ENCODE measurements at places on chromosomes 7 and 10.

GRCh38 chr10:60188548-60188947, 201.1 kb downstream of the ANK3 start:
- DNase-seq, result no peak

DNA sequence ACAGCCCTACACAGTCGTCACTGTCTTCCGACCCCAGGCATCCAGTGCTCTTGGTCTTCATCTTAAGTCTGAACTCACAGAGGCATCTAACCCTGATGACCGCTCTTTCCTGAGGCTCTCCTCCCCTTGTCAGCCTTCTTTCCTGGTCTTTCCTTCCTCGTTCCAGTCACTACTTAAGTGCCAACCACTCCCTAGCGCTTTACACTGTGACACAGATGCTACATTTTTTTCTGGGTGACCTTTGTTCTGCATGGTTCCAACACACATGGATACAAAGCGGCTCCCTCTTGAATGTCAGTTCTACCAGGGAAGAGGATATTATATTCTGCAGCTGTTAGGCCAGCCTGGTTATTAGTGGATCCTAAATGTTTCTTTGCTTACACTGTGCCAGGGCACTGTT, 12.7 kb downstream of the YWHAG start:
- DNase-seq, result no peak

DNA sequence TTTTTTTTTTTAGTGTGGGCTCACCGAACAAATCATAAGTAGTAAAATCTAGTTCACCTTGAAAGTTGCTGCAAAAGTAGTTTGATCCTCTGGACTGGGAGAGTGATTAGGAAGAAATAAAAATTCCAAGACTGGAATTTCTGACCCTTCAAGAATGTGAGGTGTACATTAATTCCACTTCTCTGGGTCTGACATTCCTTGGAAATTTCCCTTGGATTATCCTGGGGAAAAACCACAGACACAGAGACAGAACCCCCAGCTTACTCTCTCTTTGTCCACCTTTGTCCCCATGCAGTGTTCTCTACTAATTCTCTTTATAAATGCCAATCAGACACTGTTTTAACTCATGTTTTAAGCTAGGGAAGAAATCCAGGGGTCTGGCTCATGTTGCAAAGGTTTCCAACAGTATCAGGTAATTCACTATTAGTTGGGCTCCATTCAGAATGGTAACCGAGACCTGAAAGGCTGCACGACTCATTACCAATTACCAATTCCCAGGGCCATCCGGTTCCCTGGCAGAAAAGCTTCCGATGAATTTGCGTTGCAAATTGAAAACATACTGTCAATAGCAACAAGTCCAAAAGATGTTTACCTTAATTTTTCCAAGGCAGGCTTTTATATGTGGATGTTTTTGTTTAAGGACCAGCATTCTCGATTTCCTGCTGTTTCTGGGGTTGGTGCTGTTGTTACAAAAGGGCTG, 86.3 kb downstream of the BAMBI start:
- no peak for DNase-seq

GRCh38 chr10:120503689-120504088, 46.7 kb downstream of the PLPP4 start:
- DNase-seq, result no peak

- DNase-seq, result no peak
Measured at GRCh38 chr10:79289801-79290200, 57.5 kb upstream of the PPIF start.

- no peak for DNase-seq
Measured at GRCh38 chr10:61189912-61190311, 245.9 kb upstream of the RHOBTB1 start.

GRCh38 chr10:28719789-28720436, 42.6 kb downstream of the BAMBI start:
- DNase-seq, result peak; percentile 31

- DNase-seq, result no peak
Measured at GRCh38 chr7:132364226-132364625, 212.0 kb downstream of the PLXNA4 start.

GRCh38 chr10:33335551-33335800, 1.0 kb upstream of the NRP1 start:
- DNase-seq, result peak; percentile 34

DNA sequence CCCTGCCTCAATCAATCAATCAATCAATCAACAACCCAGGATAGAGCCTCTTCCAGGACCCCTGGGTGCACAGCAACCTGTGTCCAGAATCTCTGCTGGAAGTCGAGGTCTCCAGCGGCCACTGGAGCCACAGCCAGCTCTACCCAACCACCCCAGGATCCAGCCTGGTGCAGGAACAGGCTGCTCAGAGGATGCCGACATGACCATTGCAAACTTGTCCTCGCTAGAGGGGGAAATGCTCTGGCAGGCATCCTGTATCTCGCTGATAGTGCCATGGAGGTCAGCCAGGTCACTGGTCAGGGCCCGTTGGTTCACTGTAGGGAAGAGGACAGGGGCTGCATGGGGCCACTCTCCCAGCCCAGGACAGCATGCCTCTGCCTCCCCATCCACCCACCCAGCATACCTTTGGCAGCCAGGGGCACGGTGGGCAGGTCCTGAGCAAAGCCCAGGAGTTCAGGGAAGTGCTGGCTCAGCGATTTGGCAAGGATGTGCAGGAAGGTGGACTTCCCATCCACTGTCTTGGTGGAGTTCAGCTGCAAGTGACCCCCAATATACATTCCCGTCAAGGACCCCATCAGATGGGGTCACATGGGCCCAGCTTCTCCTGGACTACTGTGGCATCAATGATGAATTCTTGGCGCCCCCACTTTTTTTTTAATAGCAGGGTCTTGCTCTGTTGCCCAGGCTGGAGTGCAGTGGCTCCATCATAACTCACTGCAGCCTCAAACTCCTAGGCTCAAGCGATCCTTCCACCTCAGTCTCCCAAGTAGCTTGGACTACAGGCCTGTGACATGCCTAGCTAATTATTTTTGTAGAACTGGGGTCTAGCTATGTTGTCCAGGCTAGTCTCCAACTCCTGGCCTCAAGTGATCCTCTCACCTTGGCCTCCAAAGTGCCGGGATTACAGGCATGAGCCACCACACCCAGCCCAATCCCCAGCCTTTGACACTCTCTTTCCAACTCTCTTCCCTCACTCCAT, 49.4 kb downstream of the GRID2IP start:
- DNase-seq, result no peak

GRCh38 chr10:81108516-81109199, 571.0 kb downstream of the SH2D4B start:
- DNase-seq, result no peak

- no peak for DNase-seq
Measured at GRCh38 chr10:78937393-78937792, 131.4 kb upstream of the ZMIZ1 start.

DNA sequence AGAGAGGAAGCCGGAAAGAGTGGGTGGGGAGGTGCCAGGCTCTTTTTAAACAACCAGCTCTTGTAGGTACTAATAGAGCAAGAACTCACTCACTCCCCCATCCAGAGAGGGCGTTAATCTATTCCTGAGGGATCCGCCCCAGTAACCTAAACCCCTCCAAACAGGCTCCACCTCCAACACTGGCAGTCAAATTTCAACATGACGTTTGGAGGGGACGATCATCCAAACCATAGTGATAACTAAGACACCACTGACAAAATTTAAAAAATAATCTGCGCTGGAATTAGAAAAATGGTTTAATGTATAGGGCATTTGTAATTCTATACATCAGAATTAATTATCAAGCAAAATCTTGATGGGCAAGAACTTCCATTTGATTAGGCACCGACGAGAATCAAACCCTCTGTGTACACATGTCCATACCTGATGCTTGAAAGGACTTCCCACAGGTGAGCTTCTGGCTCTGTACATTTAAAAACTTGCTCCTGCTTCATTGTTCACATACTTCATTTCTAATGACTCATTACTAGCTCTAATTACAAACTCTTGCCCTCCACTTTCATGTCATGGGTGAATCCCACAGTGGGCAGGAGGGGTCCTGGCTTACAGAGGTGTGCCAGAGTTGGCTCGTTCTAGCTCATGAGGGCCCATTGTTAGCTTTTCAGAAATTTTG, 20.6 kb upstream of the KDM7A start:
- no peak for DNase-seq

DNA sequence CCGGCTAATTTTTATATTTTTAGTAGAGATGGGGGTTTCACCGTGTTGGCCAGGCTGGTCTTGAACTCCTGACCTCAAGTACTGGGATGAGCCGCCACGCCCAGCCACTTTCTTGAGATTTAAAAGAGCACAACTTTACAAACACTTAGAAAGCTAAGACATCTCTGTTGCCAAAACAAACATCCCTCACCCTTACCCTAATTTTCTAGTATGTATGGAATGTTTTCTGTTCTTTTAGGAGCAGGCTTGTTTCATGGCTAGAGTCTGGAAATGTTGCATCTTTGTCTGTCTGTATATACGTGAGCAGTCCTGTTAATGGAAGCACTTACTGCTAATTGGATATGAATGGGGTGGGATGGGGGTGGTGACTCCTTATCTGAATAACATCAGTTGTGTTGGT, 2.9 kb downstream of the OLAH start:
- DNase-seq, result no peak

- DNase-seq, result no peak
Measured at GRCh38 chr10:133164816-133165555, 5.0 kb downstream of the KNDC1 start.

DNA sequence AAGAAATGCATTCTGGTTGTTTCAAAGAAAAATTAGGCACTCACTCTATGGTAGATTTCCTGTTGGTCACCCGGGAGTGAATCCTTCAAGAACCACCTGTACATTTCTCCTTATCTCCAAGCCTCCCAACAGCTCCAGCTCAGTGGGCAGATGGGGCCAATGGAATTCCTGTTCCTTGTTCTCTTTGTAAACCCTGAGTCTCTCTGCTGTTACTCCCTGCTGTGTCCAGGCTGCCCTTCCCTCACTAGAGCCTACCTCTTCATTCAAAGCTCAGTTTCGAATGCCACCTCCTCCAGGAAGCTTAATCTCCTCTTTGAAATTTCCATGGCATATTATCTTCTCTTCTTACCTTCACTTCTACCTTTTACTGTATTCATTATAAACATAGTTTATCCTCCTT, 3.5 kb upstream of the BMPER start:
- DNase-seq, result no peak

GRCh38 chr7:133873631-133874030, 253.5 kb upstream of the LRGUK start:
- no peak for DNase-seq

GRCh38 chr10:64867501-64867962, 1346.3 kb downstream of the REEP3 start:
- no peak for DNase-seq

DNA sequence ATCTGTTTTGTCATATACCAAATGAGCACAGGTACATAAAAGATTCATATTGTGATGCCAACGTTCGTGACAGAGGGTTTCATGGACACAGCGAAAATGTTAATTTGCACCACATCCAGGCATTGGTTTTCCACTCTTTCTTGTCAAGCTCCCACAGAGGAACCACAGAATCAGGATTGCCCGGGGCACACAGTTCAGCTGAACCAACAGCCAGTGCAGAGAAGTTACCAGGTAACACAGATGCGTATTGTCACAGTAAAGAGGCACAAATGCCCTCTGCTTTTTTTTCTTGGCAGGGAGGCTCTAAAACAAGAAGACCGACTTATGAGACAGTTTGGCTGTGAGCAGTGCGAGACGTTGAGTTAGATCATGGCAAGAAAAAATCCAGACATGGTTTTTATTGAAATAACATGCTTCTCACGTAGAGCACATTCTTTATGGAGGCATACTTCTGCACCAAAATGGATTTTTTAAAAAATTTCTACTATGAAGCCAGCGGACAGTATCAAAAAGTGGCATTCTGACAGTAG, 331.1 kb upstream of the KIAA1217 start:
- DNase-seq, result no peak

DNA sequence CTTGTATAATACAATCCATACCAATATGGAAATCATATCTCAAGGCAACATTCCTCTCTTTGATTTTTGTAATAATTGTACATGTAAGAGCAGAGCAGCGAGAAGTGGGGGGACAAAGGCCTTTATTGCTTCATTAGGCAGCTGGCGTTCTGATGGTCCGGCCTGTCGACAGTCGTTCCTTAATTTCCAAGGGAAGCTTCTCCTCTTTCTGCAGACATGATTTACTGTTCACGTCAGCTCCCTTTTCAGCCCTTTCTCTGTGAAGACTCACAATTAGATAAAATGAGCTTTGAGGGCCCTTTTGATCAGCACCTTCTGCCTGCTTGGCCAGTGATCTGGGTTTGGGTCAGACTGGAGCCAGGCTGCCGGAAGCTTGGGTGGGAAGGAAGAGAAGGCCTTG, 65.6 kb upstream of the CTBP2 start:
- no peak for DNase-seq

DNA sequence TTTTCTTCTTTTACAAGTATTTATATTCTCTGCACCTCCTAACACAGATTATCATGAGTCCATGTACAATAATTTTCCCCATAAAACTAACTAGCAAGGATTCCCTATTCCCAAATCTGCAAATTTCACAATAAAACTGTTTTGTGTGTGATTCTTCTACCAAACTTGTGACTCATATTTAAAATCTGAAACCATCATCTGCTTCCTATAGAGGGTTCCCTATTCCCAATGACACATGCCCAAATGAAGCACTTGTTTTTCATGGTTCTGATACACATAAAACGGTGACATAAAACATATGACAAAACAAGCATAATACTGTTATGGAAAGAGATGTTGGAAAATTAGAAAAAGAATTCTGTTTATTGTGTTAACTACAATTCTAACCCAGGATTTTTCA, 657.6 kb downstream of the PARD3 start:
- DNase-seq, result no peak

DNA sequence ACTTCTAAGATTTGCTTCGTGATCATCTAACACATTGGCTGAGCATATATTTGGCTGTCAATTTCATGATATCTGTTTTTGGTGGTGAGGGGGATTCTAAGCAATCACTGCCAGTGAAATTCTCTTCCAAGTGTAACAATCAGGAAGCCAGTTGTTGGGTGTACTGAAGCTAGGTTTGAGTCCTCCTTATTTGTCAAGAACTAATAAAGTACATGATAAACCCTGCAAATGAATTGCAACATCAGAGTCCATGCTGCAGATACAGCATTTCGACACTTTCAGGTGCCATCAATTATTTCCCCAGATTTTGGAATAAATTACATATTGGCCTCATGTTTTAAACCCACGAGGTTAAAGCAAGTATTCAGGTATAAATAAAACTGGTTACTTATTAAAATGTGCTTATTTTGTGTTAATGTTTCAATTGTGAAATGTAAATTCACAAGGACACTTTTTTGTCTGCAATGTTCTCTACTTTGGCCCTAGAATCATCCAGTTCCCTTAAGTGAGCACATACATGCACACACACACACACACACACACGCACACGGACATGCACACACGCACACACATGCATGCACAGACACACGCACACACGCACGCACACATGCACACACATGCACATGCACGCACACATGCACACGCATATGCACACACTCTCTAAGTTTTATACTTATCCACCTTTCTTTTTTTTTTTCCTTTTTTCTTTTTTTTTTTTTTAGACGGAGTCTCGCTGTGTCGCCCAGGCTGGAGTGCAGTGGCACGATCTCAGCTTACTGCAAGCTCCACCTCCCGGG, 510.2 kb upstream of the KLF6 start:
- no peak for DNase-seq

Measured in HTR-8/SVneo (cell line).